Prostate gland (tissue), 2 donors: ENCODE measurements at places on chromosomes 3 and 15.
A peak's percentile ranks its signal among the peaks of the same experiment; 100 is the strongest.

- H3K4me3 ChIP-seq: no peak overlapping the region
- DNase-seq: no peak
- no peaks in the 10 kb centered on the region for H3K27me3 ChIP-seq
- no peak overlapping the region for H3K27ac ChIP-seq
- no peaks in the 10 kb centered on the region for H3K36me3 ChIP-seq
Measured at GRCh38 chr3:149662240-149662887, 4.5 kb upstream of the WWTR1 start.

DNA sequence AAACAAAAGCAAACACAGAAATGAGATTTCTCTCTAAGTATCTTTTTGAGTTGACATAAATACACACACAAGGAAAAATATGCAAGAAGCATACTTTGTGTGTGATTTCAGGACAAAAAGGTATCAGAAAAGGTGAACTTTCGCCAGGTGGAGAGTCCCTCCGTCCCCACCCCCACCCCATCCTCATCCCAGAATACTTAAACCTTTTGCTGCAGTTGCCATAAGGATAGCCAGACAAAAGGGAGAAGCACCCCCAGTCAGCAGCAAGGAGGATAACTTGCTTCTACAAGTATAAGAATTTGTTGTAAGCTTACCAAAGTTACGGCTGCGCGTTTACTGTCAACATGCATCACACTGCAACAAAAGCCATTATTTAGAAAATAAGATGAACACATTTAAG is 10.3 kb downstream of the FOXP1 start:
- H3K27ac ChIP-seq: no peak overlapping the region
- H3K36me3 ChIP-seq: no peaks in the 10 kb centered on the region
- no peak overlapping the region for H3K4me3 ChIP-seq
- no peak for DNase-seq
- no peaks in the 10 kb centered on the region for H3K27me3 ChIP-seq
- no peaks in the 10 kb centered on the region for H3K4me1 ChIP-seq

GRCh38 chr3:145952536-145952935 is 208.4 kb downstream of the PLOD2 start:
- no peaks in the 10 kb centered on the region for H3K36me3 ChIP-seq
- H3K27ac ChIP-seq: no peak overlapping the region
- H3K4me1 ChIP-seq: no peaks in the 10 kb centered on the region

GRCh38 chr3:10010421-10010877 is 15.8 kb upstream of the FANCD2 start:
- peak overlapping the region; percentile 64 for H3K27ac ChIP-seq
- peak overlapping the region; percentile 44 for H3K4me3 ChIP-seq
- H3K4me1 ChIP-seq: peaks cover 9% of the 10 kb centered on the region
- DNase-seq: no peak
- H3K27me3 ChIP-seq: no peaks in the 10 kb centered on the region

- no peaks in the 10 kb centered on the region for H3K27me3 ChIP-seq
- no peaks in the 10 kb centered on the region for H3K36me3 ChIP-seq
- H3K27ac ChIP-seq: no peak overlapping the region
- no peak overlapping the region for H3K4me3 ChIP-seq
Measured at GRCh38 chr15:92073044-92073785, 219.7 kb downstream of the SLCO3A1 start.

DNA sequence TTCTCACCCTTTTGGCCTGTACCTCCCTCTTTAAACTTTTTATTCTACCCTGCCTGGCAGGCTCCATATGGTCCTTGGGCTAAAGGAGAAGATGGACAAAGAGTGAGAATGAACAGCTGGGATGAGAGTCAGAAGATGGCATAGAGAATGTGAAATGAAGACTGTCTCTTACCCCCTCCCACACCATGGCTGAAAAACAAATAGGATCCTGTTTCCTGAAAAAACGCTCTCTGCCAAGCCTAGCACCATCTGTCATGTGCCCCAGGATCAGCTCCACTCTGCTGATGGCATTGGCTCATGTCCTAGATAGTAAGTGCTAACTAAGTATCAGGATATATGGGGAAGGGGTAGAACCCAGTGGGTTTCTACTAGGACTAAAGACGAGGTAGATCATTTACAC is 238.6 kb downstream of the MEX3B start:
- no peaks in the 10 kb centered on the region for H3K27me3 ChIP-seq
- H3K36me3 ChIP-seq: no peaks in the 10 kb centered on the region
- H3K4me3 ChIP-seq: no peak overlapping the region
- no peak overlapping the region for H3K27ac ChIP-seq

GRCh38 chr3:86788371-86788770 is 202.6 kb downstream of the VGLL3 start:
- no peak overlapping the region for H3K27ac ChIP-seq
- no peaks in the 10 kb centered on the region for H3K4me1 ChIP-seq
- DNase-seq: no peak
- H3K36me3 ChIP-seq: no peaks in the 10 kb centered on the region
